ENCODE measurements at places on chromosomes 11 and 22. TPM values are rescaled to one million over a fixed set of nuclear protein-coding genes. Genes with fewer than 3 reads are reported as not detected.

Gene INS
- not detected for total RNA-seq

Gene CYP2D6
- total RNA-seq = 10.9 TPM

Gene MUC15
- total RNA-seq = not detected

Gene POU2AF1
- 0.36 TPM for total RNA-seq

Gene ANO5
- 6.2 TPM for total RNA-seq

Gene OR5B21
- not detected for total RNA-seq

Gene ANKK1
- not detected for total RNA-seq

Gene HPX
- 3.9 TPM for total RNA-seq

Gene FIBIN
- total RNA-seq = not detected

Gene DUSP8
- 4.7 TPM for total RNA-seq

Gene CALCA
- total RNA-seq = not detected

Gene TOLLIP
- total RNA-seq = 34.0 TPM

Gene GLYATL1B
- not detected for total RNA-seq

Gene TRIM51
- total RNA-seq = not detected

Gene TRIM6
- total RNA-seq = 19.0 TPM

Gene MS4A2
- total RNA-seq = not detected

Gene UPK3A
- total RNA-seq = not detected

Gene RASD2
- total RNA-seq = 0.24 TPM

Gene OR6T1
- not detected for total RNA-seq

Gene PTPN5
- total RNA-seq = 51.0 TPM

Gene RAB38
- total RNA-seq = 13.3 TPM

Gene DEFB131B
- total RNA-seq = not detected

Gene MUC5AC
- not detected for total RNA-seq

Gene CHADL
- total RNA-seq = 0.84 TPM

All from endodermal cell (in vitro differentiated cells).